ENCODE measurements at places on chromosomes 7 and 10. TPM values are rescaled to one million over a fixed set of nuclear protein-coding genes. Genes with fewer than 3 reads are reported as not detected.

The GRM3 gene
- not detected for total RNA-seq

The SEMA3A gene
- total RNA-seq, result 0.58 TPM

The CCL26 gene
- total RNA-seq, result not detected

The PON3 gene
- total RNA-seq, result not detected

The HTR5A gene
- not detected for total RNA-seq

The VWA2 gene
- 6.4 TPM for total RNA-seq

- DNase-seq, result no peak
- H3K27me3 ChIP-seq, result no peaks in the 10 kb centered on the region
Measured at GRCh38 chr7:46568420-46569132, 647.5 kb upstream of the IGFBP3 start.

GRCh38 chr10:53276797-53277196 lies 504.2 kb upstream of the MBL2 start:
- H3K36me3 ChIP-seq, result no peaks in the 10 kb centered on the region
- H3K4me3 ChIP-seq, result no peak overlapping the region
- no peaks in the 10 kb centered on the region for H3K27me3 ChIP-seq
- no peak for DNase-seq
- no peak overlapping the region for H3K27ac ChIP-seq
- H3K4me1 ChIP-seq, result no peaks in the 10 kb centered on the region

DNA sequence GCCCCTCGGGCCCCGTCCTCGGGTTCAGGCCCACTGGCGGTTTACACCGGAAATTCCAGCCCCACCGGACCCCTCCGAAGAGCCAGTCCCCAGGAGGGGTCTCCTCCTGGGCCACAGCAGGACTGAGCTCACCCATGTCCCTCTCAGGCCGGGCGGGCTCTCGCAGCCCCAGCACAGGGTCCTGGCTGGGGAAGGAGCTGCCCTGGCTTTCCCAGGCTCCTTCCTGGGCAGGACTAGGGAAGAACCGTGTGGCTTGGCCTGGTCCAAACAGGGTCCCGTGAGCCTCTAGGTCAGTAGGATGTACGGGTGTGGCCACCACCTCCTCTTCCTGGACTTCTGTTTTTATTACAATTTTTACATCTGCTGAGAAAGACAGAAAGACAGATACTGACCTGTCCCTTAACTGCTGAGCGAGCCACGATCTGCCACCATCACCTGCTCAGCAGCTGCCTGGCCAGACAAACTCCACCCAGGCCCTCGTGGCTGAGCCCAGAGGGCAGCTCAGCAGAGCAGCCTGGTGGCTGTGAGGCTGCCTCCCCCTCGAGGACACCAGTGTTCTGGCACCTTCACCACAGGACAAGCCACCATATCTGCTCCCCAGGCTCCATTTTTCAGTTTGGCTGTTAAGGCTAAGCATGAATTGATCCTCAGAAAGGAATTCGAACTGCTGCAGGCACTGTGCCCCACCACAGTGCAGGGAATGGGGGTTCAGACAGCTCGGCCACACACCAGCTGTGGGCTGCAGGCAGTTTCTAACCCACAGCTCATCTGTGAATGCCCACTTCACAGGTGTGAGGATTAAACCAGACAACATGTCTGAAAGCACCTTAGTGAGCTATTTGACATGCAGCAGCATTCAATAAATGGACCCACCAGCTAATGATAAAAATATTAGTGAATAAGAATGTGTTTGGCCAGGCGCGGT lies 14.5 kb upstream of the ZNF777 start:
- H3K4me1 ChIP-seq, result no peaks in the 10 kb centered on the region
- H3K4me3 ChIP-seq, result no peak overlapping the region
- H3K36me3 ChIP-seq, result peaks cover 79% of the 10 kb centered on the region
- no peak overlapping the region for H3K27ac ChIP-seq

DNA sequence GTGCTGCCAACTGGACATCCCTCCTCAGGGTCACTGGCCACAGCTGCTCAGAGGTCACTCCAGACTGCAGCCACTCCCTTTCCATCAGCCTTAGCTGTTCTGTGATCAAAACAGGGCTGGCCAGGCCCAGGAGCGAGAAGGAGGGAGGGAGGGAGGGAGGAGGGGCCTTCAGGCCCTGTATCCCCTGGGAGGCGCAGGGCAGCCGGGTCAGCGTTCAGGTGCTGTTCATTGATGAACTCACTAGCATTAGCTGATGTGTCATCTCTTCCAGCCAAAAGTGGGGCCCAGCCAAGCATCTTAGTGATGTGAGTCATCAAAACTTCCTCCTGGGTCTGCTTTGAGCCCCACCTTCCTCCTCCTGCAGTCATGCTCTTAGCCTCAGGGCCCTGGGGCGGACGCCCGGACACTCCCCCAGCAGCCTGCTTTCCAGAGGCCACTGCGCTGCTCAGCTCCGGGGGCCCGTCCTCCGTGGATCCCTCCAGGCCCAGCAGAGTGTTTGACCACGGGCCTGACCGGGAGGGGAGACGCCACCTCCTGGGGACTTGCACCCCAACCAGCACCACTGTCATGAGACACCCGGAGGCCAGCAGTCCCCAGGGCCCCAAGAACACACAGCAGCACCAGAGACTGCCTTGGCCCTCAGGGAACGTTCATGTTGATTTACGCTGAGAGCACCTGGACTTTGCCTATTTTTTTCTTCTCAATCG lies 149.2 kb downstream of the PRKAG2 start:
- peak; percentile 65 for DNase-seq
- H3K27me3 ChIP-seq, result no peaks in the 10 kb centered on the region
- no peak overlapping the region for H3K4me3 ChIP-seq
- peak overlapping the region; percentile 71 for H3K27ac ChIP-seq
- peaks cover 14% of the 10 kb centered on the region for H3K4me1 ChIP-seq

GRCh38 chr7:146892151-146892550 lies 775.5 kb downstream of the CNTNAP2 start:
- DNase-seq, result no peak
- H3K27me3 ChIP-seq, result no peaks in the 10 kb centered on the region
- no peak overlapping the region for H3K27ac ChIP-seq
- no peaks in the 10 kb centered on the region for H3K36me3 ChIP-seq
- no peaks in the 10 kb centered on the region for H3K4me1 ChIP-seq

DNA sequence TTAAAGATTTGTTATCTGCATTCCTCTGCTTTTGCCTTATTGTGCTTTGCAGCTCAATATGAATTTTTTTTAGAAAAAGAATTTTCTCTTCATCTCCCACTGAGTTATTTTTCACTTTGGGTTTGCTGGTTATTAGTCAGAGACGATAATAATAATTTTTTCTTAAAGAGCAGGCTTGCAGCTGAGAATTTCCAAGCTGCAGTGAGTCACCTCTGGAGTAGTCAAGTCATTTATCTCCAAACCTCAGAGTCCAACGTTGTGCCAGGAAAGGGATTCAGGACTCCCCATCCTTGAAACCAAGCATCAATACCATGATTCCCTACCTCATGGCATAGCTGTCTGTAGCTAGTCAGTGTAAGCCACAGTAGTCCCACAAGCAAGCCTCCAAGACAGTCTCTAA lies 15.2 kb upstream of the EGR2 start:
- H3K27ac ChIP-seq, result no peak overlapping the region
- H3K4me1 ChIP-seq, result no peaks in the 10 kb centered on the region
- H3K36me3 ChIP-seq, result no peaks in the 10 kb centered on the region
- no peak for DNase-seq

- H3K36me3 ChIP-seq, result no peaks in the 10 kb centered on the region
- H3K27ac ChIP-seq, result no peak overlapping the region
- DNase-seq, result peak; percentile 7
- no peaks in the 10 kb centered on the region for H3K27me3 ChIP-seq
Measured at GRCh38 chr10:47294057-47294456, 5.9 kb upstream of the GDF10 start.

- DNase-seq, result no peak
- no peaks in the 10 kb centered on the region for H3K27me3 ChIP-seq
- H3K36me3 ChIP-seq, result no peaks in the 10 kb centered on the region
- no peaks in the 10 kb centered on the region for H3K4me1 ChIP-seq
- no peak overlapping the region for H3K4me3 ChIP-seq
- H3K27ac ChIP-seq, result no peak overlapping the region
Measured at GRCh38 chr7:141585592-141586510, 34.6 kb downstream of the AGK start.

- H3K27ac ChIP-seq, result peak overlapping the region; percentile 80
- H3K4me1 ChIP-seq, result peaks cover 21% of the 10 kb centered on the region
- no peak overlapping the region for H3K4me3 ChIP-seq
- DNase-seq, result no peak
- H3K36me3 ChIP-seq, result no peaks in the 10 kb centered on the region
- no peaks in the 10 kb centered on the region for H3K27me3 ChIP-seq
Measured at GRCh38 chr7:151428378-151429236, 11.3 kb downstream of the CRYGN start.

DNA sequence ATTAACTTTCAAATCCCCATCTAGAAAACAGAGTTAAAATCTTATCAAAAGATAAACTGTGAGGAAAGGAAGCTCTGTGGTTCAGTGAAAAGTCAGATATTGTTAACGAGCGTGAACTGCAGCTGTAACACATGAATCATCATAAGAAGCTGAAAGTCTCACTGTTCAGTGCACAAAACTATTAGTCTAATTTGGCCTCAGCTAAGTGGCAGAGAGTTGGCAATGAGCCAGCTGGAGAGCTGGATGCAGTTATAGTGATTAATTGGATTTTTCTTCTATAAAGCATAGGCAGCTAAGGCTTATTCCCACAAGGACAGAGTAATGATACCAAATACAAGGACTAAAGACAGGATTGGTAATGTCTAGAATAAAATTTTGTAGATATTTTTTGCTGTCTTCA lies 101.1 kb upstream of the ABCB5 start:
- DNase-seq, result peak; percentile 88
- no peak overlapping the region for H3K27ac ChIP-seq
- H3K4me1 ChIP-seq, result no peaks in the 10 kb centered on the region
- H3K27me3 ChIP-seq, result no peaks in the 10 kb centered on the region
- no peak overlapping the region for H3K4me3 ChIP-seq
- H3K36me3 ChIP-seq, result no peaks in the 10 kb centered on the region

- no peaks in the 10 kb centered on the region for H3K4me1 ChIP-seq
- no peak overlapping the region for H3K4me3 ChIP-seq
- H3K27me3 ChIP-seq, result no peaks in the 10 kb centered on the region
- no peak overlapping the region for H3K27ac ChIP-seq
Measured at GRCh38 chr10:95208702-95209391, 14.8 kb downstream of the ACSM6 start.

DNA sequence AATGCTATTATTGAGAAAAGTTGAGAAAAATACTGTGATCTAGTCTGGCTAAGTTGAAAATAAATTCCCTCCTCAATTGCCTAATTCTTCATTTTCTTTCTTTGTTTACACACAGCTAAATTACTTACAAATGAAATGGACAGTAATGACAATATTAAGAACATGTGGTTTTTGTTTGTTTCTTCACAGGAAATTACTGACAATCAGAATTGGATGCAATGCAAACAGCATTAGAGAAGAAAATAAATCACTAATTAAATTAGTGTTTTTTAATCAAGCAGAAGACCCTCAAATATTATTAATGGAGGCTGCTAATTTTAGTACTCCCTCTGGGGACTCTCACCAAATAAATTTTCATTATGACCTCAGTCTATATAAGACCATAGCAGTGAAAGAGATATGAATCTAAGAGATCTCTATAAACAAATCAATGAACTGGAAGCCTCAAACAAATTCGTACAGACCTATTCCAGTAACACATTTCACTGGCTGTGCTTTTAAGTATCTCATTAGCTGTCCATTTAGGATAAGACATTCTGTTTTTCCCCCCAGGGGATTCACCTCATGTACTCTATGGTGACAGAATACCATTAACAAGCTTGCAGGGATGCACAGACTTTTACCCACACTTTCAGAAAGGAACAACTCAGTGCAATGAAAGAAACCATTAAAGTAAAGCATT lies 202.0 kb upstream of the DGKB start:
- H3K36me3 ChIP-seq, result no peaks in the 10 kb centered on the region
- no peak overlapping the region for H3K4me3 ChIP-seq
- no peak overlapping the region for H3K27ac ChIP-seq

DNA sequence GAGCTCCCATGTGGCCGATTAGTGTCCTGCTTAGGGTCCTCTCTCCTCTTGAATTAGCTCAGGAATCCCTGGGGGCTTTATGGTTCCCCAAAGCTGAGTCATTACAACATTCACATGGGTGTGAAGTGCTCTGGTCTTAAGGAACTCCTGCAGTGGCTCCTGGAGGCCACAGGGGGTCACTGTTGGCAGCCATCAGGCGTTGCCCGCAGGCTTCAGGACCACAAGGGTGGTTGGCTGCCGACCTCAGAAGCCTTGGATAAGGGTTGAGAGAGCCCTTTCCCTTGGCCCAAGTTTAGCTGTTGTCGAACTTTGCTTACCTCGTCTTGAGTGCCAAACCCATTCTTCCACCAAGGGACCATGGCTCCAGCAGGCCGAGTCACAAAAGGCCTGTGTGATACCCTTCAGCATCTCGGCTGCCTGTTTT lies 61.7 kb downstream of the SH2D4B start:
- no peak overlapping the region for H3K27ac ChIP-seq
- no peaks in the 10 kb centered on the region for H3K36me3 ChIP-seq
- no peak overlapping the region for H3K4me3 ChIP-seq

- no peak for DNase-seq
- H3K27me3 ChIP-seq, result no peaks in the 10 kb centered on the region
- no peaks in the 10 kb centered on the region for H3K36me3 ChIP-seq
- H3K4me1 ChIP-seq, result no peaks in the 10 kb centered on the region
- no peak overlapping the region for H3K27ac ChIP-seq
- no peak overlapping the region for H3K4me3 ChIP-seq
Measured at GRCh38 chr10:114694062-114694461, 36.0 kb upstream of the ABLIM1 start.

GRCh38 chr7:134891696-134892678 lies 94.3 kb upstream of the AGBL3 start:
- H3K27me3 ChIP-seq, result no peaks in the 10 kb centered on the region
- no peaks in the 10 kb centered on the region for H3K36me3 ChIP-seq
- peaks cover 4% of the 10 kb centered on the region for H3K4me1 ChIP-seq
- no peak for DNase-seq

DNA sequence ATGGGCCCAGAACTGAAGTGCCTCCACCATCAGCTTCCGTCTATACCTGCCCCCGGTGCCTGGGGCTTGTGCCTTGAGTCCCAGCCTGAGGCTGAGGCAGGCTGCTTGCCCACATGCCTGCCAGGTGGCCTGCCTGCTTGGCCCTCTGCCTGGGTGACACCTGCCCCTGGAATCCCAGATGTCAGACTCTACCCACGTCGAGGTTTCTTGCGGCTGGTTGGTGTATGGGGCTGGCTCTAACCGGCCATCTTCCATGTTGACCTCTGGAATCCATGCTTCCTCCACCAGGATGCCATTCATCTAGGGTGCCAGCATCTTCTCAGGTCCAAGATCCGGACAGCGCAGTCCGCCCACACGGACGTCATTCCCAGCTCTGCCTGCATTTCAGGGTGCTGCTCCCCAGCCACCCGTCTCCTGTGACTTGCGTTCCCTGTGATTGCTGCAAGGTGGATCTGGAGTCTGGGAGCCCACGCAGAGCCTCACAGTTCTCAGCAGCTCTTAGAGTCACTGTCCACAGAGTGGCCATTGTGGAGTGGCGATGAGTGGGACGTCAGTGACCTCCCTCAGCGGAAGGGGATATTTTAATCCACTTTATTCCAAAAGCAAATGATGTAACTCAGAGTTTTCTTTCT lies 298.1 kb downstream of the TCERG1L start:
- no peak overlapping the region for H3K4me3 ChIP-seq
- no peaks in the 10 kb centered on the region for H3K36me3 ChIP-seq
- no peak for DNase-seq
- H3K27me3 ChIP-seq, result no peaks in the 10 kb centered on the region
- H3K4me1 ChIP-seq, result no peaks in the 10 kb centered on the region
